GM06990 (cell line): ENCODE measurements at places on chromosomes 5 and 9.

DNA sequence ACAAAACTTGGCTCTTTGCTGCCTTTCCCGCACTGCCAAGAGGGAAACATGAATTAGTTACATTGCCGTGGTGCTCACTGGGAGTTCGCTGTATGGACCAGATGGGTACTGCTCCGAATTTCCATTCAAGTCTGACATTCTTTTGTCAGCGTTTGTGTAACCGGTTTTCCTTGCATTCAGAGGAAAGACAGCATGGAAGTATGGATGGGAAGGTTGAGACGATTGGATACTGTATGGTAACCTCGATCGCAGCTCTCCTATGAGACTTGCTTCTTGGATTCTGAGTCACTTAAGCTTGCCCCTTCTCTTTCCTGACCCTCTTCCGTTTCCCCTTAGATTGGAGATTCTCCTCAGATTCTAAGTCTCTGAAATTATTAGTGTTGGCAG is 625 bp upstream of the UBLCP1 start:
- DNase-seq = peak; percentile 8

- peak; percentile 18 for DNase-seq
Observed at GRCh38 chr9:18366184-18366583, 107.8 kb upstream of the ADAMTSL1 start.

DNA sequence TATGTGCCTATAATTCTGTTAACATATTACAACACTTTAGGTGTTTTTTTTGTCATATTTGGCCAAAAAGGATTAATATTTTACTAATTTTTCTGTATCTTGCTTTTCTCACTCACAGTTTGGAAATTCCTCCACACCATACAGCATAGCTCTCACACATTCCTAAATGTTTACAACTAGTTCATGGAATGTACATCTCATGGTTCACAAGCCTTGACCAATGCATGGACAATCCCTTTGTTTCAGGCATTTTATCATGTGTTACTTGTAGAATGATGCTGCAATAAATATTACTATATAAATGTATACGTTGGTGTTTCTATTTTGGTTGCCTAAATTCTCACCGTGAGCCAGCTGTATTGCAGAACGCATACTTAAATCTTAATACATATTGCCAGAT is 80.5 kb upstream of the SPATA31C2 start:
- DNase-seq = no peak

- no peak for DNase-seq
Observed at GRCh38 chr5:38078161-38078560, 180.2 kb upstream of the EGFLAM start.

DNA sequence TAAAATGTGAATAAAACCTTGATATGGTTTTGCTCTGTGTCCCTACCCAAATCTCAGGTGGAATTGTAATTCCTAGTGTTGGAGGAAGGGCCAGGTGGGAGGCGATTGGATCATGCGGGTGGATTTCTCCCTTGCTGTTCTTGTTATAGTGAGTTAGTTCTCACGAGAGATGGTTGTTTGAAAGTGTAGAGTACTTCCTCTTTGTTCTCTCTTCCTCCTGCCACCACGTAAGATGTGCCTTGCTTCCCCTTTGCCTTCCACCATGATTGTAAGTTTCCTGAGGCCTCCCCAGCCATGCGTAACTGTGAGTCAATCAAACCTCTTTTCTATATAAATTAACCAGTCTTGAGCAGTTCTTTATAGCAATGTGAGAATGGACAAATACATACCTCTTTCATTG is 34.9 kb downstream of the TARS1 start:
- DNase-seq = no peak

DNA sequence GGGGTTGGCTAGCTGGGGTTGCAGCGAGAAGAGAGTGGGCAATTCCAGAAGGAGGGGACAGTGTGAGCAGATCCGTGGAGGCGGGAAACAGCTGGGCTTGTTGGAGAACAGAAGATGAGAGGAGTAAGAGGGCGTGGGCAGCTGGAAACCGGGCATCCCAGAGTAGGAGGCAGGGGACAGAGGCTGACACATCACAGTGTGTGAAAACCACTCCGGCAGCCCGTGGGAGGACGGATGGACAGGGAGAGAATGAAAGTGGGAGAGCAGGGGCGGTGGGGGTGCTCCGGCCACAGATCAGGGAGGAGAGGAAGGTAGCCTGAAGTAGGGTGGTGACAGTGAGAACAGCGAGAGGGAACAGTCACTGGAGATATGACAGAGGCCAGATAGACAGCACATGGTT is 8.3 kb upstream of the PSMB7 start:
- DNase-seq = no peak

DNA sequence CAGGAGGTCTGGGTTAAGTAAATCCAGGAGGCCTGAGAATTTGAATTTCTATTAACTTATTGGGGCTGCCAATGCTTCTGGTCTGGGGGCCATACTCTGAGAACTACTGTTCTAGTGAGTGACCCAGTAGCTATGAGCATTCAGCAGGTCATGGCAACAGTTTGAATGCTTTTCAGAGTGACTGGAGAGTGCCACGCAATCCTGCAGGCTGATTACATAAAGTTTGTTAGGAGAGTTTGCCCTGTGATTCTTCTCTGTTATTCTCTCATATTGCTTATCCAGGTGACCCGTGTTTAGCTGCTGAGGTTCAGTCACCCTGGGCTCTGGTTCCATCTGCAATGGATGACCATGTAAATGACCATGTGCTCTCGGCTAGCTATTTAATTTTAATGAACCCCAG is 22.2 kb upstream of the TMED7 start:
- no peak for DNase-seq

GRCh38 chr5:101174981-101175380 is 271.9 kb upstream of the ST8SIA4 start:
- no peak for DNase-seq

- DNase-seq = no peak
Observed at GRCh38 chr5:170270293-170271069, 27.1 kb downstream of the LCP2 start.

DNA sequence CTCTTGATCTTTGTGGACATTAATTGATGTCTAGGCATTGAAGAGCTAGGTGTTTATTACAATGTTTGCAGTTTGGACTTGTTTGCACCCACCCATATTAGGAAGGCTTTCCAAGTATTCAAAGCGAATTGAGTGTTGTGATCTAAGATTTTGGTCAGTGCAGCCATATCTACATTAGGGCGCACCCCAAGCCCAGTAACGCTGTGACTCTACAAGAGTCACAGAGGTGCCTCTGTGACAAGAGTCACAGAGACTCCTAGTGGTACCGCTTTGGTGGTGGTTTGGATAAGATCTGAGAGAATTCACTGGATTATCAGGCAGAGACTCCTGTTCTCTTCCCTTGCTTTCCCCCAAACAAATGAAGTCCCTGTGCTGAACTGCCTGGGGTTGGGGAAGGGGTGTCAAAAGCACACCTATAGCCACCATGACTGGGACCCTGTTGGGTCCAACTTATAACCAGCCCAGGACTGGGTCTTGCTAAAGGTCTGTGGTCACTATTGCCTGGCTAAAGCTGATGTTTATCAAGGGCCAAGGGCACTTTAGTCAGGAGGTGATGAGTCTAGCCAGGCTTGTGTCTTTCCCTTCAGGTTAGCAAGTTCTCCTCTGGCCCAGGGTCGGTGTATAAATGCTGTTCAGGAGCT is 114.1 kb upstream of the RIOK2 start:
- peak; percentile 5 for DNase-seq

DNA sequence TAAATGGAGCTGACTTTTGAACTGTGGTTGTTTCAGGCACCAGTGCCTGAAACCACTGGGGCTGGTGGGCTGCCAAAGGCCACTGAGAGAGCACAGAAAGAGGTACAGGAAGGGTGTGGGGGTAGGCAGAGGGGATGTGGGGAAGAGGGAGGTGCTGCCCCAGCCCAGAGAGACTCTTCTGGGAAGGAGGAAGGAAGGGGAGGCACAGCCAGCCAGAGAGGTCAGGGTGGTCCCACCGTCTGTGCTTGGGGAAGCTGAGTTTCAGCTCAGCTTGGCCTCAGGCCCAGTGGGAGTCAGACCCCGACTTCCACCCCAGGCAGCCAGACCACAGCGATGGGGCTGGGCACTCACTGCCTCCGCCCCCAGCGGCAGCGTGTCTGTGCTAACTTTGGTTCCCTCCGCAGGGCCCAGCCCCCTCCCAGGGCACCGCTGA is 8.6 kb upstream of the PHYKPL start:
- DNase-seq = no peak

GRCh38 chr9:29830821-29831220 is 2257.5 kb upstream of the C9orf72 start:
- DNase-seq = no peak

DNA sequence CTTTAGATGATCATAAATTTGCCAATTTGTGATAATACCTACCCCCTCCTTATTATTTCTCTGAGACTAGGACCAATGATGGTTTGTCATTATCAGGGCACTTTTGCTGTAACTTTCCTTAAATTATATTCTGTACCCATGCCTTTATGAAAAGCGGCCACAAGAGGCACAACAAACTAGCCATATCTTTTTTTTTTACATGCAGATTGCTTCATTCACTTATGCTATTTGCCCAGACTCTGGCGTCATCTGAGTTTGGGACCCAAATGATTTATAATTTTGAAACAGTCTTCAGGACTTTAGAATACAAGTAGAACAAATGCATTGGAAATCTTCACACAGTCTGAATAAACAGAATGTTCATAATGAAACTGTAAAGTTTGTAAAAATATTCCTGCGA is 408.1 kb downstream of the MAT2B start:
- DNase-seq = no peak

- DNase-seq = no peak
Observed at GRCh38 chr9:505741-506059, 291.0 kb downstream of the DOCK8 start.

- DNase-seq = no peak
Observed at GRCh38 chr9:4886698-4887097, 94.0 kb downstream of the RCL1 start.

- DNase-seq = no peak
Observed at GRCh38 chr9:131876486-131876885, 136.6 kb upstream of the RAPGEF1 start.

DNA sequence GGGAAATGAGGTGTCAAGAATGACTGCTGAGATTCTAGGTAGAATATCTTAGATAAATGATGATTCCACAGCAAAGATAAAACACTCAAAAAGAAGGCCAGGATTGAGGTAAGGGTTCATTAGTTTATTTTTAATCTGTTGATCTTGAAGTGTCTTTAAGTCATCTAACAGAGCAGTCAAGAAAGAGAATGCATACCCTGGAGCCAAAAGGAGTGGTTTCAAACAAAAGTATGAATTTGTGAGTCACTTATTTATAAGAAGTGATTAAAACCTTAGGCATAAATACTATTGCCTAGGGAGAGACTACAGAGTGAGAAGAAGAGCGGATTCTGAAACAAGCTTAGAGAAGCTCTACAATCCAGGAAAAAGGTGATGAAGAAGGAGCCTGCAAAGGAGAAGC is 541.0 kb downstream of the DTWD2 start:
- no peak for DNase-seq

DNA sequence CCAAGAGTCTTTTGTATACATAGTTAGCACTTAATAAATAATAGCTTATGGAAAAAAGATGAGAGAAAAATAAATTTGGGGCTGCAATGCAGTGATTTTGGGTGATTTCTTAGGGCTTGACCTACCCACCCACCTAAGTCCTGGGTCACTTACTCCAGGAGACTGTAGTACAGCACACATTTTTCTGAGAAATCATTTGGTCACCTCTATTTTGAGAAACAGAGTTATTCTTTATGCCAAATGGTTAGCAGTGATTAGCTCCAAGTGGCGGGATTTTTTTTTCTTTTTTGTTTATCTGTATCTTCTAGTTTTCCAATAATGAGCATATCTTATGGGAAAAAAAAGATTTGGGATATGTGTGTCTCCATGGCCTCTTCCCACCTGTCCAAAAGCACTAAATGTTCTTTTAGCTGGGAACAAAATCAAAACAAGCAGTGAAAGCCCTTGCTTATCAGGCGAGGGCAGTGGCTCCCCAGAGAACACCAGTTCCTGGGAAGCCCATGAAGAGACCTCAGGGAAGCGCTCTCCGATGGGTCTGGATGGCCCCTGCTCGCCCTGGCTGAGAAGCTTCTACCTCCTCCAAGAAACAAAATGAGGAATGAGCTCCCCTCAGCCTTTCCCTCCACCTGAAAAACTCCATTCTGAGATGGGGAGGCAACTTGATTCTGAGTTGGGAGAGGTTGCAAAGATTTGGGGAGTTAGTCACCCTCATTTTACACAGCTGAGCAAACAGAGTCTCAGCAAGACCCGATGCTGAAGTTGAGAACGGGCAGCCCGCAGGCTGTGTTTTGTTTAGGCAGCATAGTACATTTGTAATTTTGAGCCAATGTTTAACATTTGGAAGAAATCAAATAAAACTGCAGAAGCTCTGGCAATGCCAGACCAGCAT is 69.9 kb downstream of the CYFIP2 start:
- no peak for DNase-seq

DNA sequence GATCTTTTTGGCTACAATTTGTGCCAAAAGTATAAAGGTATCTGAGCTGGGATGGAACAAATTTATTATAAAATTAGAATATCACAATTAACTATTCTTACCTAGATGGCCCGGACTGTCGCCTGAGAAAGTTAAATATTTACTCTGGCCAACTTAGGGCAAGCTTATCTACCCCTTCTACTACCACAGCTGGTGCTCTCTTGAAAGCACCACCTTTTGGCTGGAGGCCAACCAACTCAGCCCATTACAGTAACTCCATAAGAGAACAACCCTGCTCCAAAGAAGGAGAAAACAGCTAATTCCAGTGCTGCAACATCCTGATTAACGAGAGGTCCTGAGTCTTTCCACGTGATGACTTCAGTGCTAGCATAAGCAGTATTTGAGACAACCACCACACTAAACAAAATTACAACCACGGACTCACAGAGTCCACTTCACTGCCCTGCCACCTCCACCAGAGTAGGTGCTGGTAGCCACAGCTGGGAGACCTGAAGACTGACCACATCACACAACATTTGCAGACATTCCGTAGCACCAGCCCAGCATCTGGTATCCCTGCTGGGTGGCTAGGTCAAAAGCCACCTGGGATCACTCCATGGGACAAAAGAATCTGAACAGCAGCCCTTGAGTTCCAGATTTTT is 43.2 kb downstream of the RGMB start:
- no peak for DNase-seq

- DNase-seq = no peak
Observed at GRCh38 chr5:98483301-98483685, 290.2 kb upstream of the RGMB start.

- DNase-seq = no peak
Observed at GRCh38 chr5:134509308-134510040, 16.0 kb upstream of the JADE2 start.

DNA sequence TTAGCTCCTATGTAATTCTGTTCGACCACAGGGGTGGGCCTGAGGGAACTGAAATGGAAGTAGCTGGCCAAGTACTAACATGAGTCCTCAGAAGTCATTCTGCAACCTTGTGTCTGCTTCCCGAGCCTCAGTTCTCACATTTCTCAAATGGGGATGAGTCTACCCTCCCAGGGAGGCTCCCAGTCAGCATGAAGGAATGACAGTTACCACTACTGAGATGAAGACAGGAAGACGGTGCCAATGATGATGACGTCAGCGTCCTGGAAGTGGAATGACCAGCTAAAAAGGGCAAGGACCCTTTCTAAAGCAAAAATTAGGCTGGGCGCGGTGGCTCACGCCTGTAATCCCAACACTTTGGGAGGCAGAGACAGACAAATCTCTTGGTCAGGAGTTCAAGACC is 6.8 kb downstream of the PIP5KL1 start:
- DNase-seq = no peak

GRCh38 chr9:116465576-116466270 is 221.4 kb upstream of the TRIM32 start:
- DNase-seq = no peak

- DNase-seq = no peak
Observed at GRCh38 chr9:6431038-6431437, 18.0 kb downstream of the UHRF2 start.

- no peak for DNase-seq
Observed at GRCh38 chr5:8831854-8832253, 714.0 kb downstream of the SEMA5A start.
